ENCODE measurements at places on chromosomes 11 and 22. TPM values are rescaled to one million over a fixed set of nuclear protein-coding genes. Genes with fewer than 3 reads are reported as not detected.
A peak's percentile ranks its signal among the peaks of the same experiment; 100 is the strongest.

FXYD6 gene
- total RNA-seq: not detected

- no peak overlapping the region for H3K27ac ChIP-seq
- no peaks in the 10 kb centered on the region for H3K36me3 ChIP-seq
- H3K27me3 ChIP-seq: peaks cover 8% of the 10 kb centered on the region
- DNase-seq: no peak
- H3K4me1 ChIP-seq: no peaks in the 10 kb centered on the region
- no peak overlapping the region for H3K4me3 ChIP-seq
Observed at GRCh38 chr22:43777286-43777685, 34.8 kb downstream of the EFCAB6 start.

TMPRSS6 gene
- 14.0 TPM for total RNA-seq

DNA sequence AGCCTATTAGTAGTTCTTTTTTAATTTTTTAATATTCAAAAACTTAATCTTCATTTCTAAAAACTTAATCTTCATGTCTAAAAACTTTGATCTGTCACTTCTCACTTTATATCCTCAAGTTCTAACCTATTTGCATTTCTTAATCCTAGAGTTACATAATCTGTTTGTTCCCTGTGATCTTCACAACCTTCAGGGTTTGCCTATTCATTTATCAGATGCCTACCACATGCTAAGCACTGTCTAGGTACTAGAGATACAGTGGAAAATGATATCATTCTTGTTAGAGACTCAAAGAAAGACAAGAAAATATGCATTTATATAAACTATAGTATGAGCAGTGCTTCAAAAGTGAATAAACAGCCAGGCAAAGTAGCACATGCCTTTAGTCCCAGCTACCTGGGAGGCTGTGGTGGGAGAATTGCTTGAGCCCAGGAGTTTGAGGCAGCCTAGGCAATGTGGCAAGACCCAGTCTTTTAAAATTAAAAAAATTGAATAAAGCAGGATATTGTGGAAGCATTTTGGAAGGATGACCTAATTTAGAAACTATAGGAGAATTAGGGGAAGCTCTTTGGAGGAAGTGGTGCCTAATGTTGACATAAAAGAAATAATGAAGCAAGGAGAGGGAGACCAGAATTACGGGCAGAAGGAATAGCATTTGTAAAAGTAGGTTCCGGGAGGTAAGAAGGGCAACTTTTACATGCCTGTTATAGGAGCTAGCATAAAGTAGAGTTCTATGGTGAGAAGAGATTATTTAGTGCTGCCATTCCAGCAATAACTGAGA lies 54.4 kb upstream of the GRK2 start:
- no peaks in the 10 kb centered on the region for H3K27me3 ChIP-seq
- no peak overlapping the region for H3K27ac ChIP-seq
- H3K36me3 ChIP-seq: peaks cover 52% of the 10 kb centered on the region
- no peak for DNase-seq
- no peaks in the 10 kb centered on the region for H3K4me1 ChIP-seq
- no peak overlapping the region for H3K4me3 ChIP-seq

- H3K4me1 ChIP-seq: peaks cover 9% of the 10 kb centered on the region
- H3K4me3 ChIP-seq: no peak overlapping the region
- no peak for DNase-seq
- H3K27me3 ChIP-seq: peaks cover 26% of the 10 kb centered on the region
- H3K27ac ChIP-seq: no peak overlapping the region
Observed at GRCh38 chr11:36091256-36091811, 147.5 kb downstream of the LDLRAD3 start.

DNA sequence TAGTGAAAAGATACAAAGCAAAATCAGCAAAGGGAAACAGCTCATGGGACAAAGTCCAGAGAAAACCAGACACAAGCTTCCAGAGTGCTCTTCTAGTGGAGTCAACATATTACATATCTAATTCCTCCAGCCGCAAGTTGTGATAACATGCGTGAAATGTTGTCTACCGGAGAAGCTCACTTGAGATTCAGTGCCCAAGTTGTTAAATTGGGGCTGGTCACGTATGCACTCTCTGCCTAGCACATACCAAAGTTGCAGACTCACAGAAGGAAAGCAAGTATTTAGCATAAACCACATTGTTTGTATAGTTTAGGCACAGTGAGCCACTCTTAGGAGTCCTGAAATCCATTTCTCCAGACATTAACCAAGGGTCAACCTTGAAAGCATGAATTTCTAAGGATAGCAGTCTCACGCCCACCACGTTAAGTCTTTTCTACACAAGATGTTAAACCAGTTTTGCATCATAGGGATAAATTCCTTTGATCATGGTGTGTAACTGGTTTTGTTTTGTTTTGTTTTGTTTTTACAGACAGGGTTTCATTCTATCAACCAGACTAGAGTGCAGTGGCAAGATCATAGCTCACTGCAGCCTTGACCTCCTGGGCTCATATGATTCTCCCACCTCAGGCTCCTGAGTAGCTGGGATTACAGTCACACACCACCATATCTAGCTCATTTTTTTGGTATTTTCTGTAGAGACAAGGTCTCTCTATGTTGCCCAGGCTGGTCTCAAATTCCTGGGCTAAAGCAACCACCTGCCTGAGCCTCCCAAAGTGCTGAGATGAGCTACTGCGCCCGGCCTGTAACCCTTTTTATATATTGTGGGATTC lies 39.5 kb upstream of the EP300 start:
- H3K4me3 ChIP-seq: no peak overlapping the region
- H3K27me3 ChIP-seq: no peaks in the 10 kb centered on the region
- H3K4me1 ChIP-seq: peaks cover 9% of the 10 kb centered on the region
- no peaks in the 10 kb centered on the region for H3K36me3 ChIP-seq
- H3K27ac ChIP-seq: no peak overlapping the region
- DNase-seq: no peak

GRCh38 chr11:66882561-66883015 lies 25.7 kb downstream of the LRFN4 start:
- DNase-seq: no peak
- no peak overlapping the region for H3K4me3 ChIP-seq
- no peak overlapping the region for H3K27ac ChIP-seq
- H3K4me1 ChIP-seq: peaks cover 13% of the 10 kb centered on the region
- no peaks in the 10 kb centered on the region for H3K27me3 ChIP-seq

ASRGL1 gene
- 6.2 TPM for total RNA-seq

DCDC1 gene
- not detected for total RNA-seq

C11orf91 gene
- not detected for total RNA-seq

STK33 gene
- 0.18 TPM for total RNA-seq

SCN4B gene
- total RNA-seq: 0.28 TPM

LIF gene
- 94.6 TPM for total RNA-seq

GRCh38 chr22:23269441-23270211 lies 89.3 kb downstream of the BCR start:
- H3K4me3 ChIP-seq: no peak overlapping the region
- peaks cover 16% of the 10 kb centered on the region for H3K4me1 ChIP-seq

KRTAP5-9 gene
- not detected for total RNA-seq

SAA4 gene
- not detected for total RNA-seq

SHANK3 gene
- 0.08 TPM for total RNA-seq

DNA sequence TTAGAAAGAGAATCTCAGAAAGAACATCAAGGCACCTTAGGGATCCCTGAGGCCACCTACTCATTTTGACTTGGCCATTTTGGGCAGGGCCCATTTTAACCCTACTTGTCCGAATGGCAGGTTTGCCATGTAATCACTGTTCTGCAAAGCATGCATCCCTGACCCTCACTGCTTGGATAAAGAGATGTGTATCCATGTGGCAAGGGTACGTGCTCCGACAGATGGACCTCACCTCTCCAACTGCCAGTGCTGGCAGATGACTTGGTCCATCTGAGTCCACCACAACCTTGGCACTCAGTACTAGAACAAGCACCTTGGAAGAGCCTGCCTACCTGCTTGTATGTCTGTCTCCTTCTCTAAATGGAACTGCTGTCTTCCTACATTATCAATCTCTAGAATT lies 139.4 kb downstream of the SPATA19 start:
- H3K27ac ChIP-seq: no peak overlapping the region
- no peaks in the 10 kb centered on the region for H3K4me1 ChIP-seq
- DNase-seq: no peak
- no peaks in the 10 kb centered on the region for H3K36me3 ChIP-seq
- H3K4me3 ChIP-seq: no peak overlapping the region
- H3K27me3 ChIP-seq: no peaks in the 10 kb centered on the region

DNA sequence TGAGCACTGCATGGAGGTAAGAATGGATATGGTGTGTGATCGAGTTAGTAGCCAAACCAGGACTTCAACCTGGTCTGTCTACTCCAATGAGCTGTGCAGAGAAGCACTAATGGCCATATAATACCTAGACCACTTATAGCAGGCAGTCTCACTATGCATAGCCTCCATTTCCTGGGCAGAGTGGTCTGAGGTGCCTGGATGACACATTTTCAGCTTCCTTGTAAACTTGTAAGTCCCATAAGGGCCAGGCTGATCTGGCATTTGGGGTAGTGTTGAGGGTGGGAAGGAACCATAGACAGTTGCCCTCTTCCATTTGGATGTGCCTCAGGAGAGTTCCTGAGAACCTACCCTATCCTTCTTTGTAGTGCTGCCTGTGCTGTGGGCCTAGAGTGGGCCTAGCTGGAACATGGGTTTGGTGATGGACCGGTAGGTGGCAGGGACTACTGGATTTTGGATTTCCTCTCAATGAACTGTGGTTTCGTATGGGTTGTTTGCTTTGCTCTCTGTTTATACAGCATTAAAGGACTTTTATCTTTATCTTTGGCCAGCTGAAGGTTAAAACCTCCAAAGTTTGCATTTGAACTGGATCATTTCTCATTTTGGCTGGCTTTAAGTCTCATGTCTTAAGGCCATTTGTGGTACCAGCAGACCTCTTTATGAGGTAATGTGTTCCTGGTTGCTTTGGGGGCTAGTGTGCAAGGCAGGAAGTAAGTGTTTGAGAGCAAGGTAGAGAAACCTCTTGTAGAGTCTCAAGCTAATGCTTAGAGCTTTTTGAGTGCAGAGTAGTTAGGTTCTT lies 86.9 kb downstream of the STIM1 start:
- peaks cover 81% of the 10 kb centered on the region for H3K4me1 ChIP-seq
- peak; percentile 29 for DNase-seq
- H3K36me3 ChIP-seq: peaks cover 48% of the 10 kb centered on the region
- no peaks in the 10 kb centered on the region for H3K27me3 ChIP-seq
- H3K27ac ChIP-seq: peak overlapping the region; percentile 87

SMTNL1 gene
- not detected for total RNA-seq

DNA sequence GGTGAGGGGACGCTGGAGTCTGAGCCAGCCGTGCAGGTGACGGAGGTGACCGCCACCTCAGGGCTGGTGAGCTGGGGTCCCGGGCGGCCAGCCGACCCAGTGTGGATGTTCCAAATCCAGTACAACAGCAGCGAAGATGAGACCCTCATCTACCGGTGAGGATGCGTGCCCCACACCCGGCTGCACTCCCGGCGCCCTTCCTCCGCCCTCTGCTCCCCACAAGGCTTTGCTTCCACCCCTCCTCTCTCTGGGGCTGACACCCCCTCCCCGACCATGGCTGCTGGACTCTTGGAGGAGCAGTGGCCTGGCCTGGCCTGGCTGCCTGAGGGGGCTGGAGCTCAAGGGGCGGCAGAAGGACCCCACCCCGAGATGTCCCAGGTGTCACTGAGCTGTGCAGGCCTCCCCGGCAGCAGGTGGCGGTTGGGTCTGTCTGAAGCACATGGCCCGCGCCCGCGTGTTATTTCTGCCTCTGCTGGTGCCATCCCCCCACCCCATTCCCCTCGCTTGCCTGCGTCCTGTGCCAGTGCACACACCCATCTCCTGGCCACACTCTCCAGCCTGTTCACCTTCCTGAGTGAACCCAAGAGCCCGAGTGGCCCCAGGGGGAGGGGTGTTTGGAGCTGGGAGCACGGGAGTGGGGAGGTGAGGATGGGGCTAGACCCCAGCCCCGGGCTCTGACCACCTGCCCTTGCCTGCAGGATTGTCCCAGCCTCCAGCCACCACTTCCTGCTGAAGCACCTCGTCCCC lies 2.2 kb downstream of the LRFN4 start:
- H3K36me3 ChIP-seq: no peaks in the 10 kb centered on the region
- DNase-seq: no peak
- H3K4me1 ChIP-seq: peaks cover 18% of the 10 kb centered on the region
- no peak overlapping the region for H3K27ac ChIP-seq
- H3K4me3 ChIP-seq: no peak overlapping the region

DNA sequence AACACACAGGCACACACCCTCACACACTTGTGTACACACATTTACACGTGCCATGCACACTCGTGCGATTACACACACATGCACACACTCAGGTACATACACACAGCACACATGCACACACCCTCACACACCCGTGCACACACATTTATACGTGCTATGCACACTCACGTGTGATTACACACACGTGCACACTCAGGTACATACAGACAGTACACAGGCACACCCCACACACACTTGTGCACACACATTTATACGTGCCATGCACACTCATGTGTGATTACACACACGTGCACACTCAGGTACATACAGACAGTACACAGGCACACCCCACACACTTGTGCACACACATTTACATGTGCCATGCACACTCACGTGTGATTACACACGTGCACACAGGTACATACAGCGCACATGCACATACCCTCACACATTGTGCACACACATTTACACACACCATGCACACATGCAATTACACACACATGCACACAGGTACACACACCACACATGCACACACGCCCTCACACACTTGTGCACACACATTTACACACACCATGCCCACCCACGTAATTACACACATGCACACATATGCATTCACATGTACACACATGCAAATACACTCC lies 4.6 kb downstream of the IFITM10 start:
- no peak overlapping the region for H3K27ac ChIP-seq
- DNase-seq: no peak
- H3K36me3 ChIP-seq: no peaks in the 10 kb centered on the region
- H3K4me3 ChIP-seq: no peak overlapping the region

MYO7A gene
- 0.35 TPM for total RNA-seq

Measured in activated CD4-positive, alpha-beta memory T cell treated with anti-CD3 and anti-CD28 coated beads, Interleukin-2, amount 10 ng/mL, durations not matched to agents 7 days and 5 days (primary cell).